ENCODE measurements at places on chromosomes 3 and 15.

DNA sequence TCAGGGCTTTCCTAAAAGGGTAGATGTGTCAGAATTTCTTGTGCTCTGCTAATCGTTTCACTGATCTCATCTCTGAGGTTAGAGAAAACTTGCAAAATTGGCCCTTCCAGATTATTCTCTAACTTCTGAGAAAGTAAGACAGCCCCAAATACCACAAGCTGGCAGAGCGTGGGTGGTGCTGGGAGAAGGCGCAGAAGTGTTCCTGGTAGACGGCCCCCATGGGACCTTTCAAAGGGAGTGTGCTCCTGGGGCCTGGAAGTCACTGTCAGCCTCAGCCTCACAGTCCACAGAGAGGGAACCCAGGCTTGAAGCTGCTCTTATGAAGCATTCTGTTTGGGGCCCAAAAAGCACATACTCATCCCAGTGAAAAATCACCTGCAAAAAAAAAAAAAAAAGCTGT is 86.5 kb upstream of the PFN2 start:
- DNase-seq, result no peak

GRCh38 chr3:52843108-52843865 is 8.5 kb upstream of the MUSTN1 start:
- no peak for DNase-seq

DNA sequence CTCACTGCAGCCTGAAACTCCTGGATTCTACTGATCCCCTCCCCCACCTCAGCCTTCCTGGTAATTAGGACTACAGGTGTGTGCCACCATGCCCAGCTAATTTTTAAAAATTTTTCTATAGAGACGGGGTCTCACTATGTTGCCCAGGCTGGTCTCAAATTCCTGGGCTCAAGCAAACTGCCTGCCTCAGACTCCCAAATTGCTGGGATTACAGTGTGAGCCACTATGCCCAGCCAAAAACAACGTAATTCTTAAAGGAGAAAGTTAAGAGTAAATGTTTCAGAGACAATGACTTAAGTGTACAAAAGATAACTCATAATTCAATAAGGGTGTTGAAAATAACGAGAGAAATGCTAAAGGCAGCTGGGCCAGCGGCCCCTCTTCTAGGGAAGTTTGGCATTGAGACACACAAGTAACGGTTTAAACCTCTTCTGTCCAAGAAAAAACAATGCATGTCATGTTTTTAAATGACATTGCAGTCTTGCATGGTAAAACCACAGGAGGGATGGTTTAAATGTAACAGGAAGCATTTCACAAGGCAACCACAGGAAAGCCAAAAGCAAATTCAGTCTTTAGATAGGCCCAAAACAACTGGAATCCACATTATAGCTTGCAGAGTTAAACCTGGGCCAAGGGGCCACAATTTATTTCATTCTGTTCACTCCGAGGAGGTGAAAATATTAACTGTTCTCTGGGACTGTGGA is 5.1 kb downstream of the PROK2 start:
- DNase-seq, result no peak

GRCh38 chr3:54628888-54629441 is 298.9 kb downstream of the LRTM1 start:
- no peak for DNase-seq

DNA sequence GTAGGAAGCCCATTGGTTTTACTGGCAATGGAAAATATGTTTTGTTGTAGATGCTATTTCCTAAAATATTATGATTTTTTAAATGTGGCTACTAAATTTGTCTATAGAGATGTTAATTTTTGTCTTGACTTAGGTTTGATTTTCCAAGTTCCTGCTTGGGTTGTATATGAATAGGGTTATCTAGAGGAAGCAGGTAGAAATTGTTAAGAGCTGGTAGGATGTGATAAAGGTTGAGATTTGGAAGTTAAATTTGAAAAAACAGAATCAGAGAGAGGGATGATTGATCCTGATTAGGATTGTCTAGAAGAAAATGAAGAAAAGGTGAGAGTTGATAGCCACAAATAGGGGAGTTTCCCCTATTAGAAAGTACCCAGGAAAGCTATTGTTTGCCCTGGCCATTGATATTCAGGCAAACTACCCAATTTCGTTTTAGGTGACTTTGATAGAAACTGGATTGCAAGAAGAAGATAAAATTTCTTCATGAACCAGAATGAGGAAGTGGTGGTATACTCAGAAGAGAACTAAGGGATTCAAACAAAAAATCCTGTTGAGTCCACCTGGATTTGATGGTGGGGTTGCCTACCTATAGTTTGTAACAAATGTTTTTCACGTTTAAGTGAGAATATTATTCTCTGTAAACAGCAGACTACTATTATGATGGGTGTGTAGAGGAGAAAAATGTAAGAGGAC is 91.2 kb upstream of the PHLDB2 start:
- DNase-seq, result no peak

DNA sequence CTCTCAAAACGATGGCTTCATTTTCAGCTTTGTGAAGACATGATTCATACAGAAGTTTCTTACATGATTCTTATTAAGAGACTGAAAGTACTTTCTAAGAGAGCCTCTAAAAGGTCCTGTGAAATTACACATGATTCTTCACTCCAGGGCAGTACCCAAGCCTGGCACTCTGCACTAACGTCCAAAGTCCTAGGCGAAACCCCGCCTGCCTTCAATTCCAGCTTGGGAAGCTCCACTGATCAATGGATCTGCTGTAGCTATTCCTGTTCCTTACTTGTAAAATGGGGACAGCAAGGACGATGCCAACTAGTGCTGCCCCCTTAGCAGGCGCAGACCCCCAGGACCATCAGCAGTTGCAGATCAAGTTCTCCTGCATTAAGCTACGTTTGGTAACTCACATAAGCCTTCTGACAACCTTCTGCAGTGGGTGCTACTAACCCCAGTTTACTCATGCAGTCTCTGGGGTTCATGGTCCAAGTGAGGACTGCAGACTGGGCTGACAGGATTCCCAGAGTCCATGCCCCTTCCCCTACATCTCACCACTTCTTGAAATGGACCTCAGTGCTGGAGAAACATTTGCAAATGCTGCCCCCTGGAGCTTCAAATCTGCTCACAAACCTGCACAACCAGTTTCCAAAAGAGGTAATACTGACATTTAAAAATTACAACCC is 10.6 kb downstream of the CHCHD4 start:
- no peak for DNase-seq

DNA sequence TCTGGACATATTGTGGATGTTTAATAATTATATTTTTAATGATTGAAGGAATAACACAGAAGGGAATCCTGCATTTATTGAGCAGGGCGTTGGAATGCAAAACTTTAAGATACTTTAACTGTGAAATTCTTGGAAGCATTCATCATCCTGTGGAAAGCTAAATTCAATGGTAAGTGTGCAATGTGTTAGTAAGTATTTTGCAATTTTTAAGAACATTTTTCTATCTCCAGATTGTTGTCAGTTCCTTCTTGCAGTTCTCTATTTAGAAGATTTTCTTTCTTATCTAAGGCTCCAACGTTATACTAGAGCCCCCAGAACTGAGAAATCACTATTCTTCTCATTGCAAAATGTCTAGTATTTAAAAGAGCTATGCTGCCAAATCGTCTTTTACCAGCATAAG is 132.2 kb upstream of the TSC22D2 start:
- no peak for DNase-seq

GRCh38 chr15:71970435-71970834 is 147.5 kb downstream of the MYO9A start:
- no peak for DNase-seq

- DNase-seq, result no peak
These were observed 158.1 kb downstream of the GABRB3 start for GRCh38 chr15:26614734-26615133.

DNA sequence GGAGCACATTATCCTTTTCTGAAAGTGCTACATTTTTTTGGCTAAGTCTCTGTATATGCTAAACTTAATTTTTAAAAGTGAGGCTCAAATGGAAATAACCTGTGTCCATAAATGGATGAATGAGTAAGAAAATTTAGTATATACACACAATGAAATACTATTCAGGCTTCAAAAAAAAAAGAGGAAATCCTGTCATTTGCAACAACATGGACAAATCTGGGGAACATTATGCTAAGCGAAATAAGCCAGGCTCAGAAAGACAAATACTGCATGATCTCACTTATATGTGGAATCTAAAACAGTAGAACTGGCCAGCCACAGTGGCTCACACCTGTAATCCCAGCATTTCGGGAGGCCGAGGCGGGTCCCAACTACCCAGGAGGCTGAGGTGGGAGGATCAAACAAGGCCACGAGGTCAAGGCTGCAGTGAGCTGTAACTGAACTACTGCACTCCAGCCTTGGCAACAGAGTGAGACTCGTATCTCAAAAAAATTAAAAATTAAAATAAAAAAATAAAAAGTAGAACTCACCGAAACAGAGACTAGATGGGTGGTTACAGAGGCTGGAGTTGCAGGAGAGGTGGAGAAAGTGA is 25.8 kb downstream of the CCDC12 start:
- DNase-seq, result no peak

GRCh38 chr3:81550415-81550814 is 211.0 kb downstream of the GBE1 start:
- DNase-seq, result no peak

- DNase-seq, result no peak
These were observed 48.4 kb upstream of the CCK start for GRCh38 chr3:42314411-42314810.
